ENCODE measurements at places on chromosomes 1 and 21.

DNA sequence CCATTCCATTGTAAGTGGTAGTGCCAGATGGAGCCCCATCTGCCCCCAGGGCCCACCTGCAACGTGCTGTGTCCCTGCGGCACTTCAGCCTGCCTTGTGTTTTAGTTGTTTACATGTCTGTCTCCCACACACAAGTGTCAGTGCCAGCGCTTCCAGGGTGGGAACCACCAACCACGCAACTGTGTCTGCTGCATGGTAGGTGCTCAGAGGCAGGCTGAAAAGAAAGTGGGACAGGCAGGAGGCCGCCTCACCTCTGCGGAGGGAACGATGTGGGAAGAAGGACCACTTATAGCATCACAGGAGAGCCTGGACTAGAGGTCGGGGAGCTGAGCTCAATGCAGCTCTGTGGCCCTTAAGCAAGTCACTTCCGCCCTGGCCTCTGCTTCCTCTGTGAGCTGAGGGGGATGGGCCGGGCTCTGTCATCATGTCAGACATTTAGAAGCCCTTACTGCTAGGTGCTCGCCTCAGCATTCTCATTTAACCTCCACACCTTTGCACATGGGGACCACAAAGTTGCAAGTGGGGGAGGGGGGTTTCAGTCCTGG is 17.9 kb downstream of the SLC9A1 start:
- no peak for DNase-seq

- no peak for DNase-seq
These were observed 336.4 kb downstream of the SMYD3 start for GRCh38 chr1:246170574-246171261.

GRCh38 chr1:78664763-78665162 is 15.1 kb downstream of the IFI44 start:
- no peak for DNase-seq

DNA sequence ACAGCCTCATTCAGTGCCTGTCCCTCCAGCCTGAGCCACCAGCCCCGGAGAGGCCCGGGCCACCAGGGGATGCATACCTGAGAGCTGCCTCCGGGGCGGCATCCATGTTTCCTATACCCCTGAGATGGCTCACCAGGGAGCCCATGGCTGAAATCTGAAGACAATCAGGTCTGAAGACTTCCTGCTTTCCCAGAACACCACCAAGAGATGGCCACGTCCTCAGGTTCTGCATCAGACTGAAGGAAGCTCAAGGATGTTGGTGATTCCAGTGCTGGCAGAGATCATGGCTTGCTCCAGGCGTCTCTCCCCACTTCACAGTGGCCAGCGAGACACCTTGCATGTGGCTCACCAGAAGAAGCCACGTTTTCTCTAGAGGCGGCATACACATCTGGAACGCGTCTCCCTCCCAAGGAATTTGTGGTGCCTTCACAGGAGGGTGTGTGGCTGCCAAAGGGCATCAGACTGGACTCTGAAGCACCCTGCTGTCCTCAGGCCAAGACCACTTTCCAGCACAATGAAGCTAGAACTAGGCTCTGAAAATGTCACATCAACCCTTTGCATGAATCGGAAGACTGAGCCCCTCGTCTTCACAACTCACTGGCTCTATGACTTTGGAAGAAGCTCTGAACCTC is 170.7 kb upstream of the IRF2BP2 start:
- DNase-seq: no peak

DNA sequence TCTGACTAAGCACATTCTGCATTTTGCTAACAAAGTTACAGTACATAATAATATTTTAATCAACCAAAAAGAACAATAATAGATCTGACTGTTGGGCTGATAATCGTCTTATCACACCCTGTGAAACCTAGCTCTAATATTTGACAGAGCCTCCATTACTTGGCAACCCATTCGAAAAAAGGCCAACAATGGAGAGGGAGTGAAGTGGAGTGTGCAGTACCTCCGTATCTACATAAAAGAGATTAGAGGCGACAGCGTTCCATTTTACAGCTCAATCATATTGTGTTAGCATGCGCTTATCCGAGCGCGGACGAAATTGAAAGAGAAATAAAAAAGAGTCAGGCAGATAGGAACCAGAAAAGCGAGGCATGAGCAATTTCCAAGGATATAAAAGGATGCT is 137.3 kb upstream of the USH2A start:
- no peak for DNase-seq

- DNase-seq: peak; percentile 22
These were observed 53.6 kb upstream of the MUTYH start for GRCh38 chr1:45393718-45394302.

DNA sequence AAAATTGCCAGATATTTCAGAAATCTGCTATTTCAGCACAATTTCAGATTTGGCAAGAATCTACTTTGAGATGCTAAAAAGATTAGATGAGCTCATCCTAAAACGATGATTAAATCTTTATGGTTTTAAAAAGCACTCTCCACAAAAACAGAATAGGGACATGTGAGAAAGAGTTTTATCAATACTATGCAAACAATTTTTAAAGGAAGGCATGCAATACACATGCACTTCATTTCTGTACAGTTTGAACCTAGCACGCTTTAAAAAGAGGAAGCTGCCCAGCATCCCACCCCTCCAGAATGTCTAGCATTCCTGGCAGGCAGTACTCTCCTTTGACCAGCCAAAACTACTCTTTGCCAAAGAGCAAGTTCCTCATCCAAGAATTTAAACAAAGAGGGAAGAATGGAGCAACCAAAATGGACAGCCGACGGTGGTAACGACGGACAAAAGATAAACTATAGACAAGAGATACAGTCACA is 1.3 kb downstream of the ARHGAP29 start:
- DNase-seq: no peak

- no peak for DNase-seq
These were observed 34.6 kb upstream of the DNAH14 start for GRCh38 chr1:224894915-224895314.
